Activated CD4-positive, alpha-beta T cell treated with anti-CD3 and anti-CD28 coated beads for 4 hours (primary cell): ENCODE measurements at places on chromosomes 16 and 17.

- no peak for DNase-seq
These were observed 11.0 kb upstream of the PHKG2 start for GRCh38 chr16:30736995-30737793.

DNA sequence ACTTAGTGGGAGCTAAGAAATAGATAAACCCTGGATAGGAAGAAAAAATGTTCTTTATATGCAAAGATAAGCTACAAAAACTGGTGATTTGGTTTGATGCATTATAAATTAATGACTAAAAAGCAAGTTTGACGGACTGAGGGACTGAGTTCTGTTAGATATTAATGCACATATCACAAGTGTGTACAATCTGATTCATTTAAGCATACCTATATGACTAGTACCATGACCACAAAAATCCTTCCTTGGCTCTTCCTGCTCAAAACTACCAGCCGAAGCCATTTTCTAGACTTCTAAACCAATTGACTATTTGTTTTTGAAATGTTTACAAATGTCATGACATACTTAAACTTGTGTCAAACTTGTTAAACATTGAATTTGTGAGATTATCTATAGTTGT is 374.5 kb upstream of the MON1B start:
- DNase-seq: no peak

GRCh38 chr16:4743226-4743878 is 9.0 kb downstream of the DNAAF8 start:
- DNase-seq: no peak

GRCh38 chr16:11211977-11212797 is 43.8 kb downstream of the SOCS1 start:
- DNase-seq: no peak

- DNase-seq: no peak
These were observed at the start of gene VWA3A for GRCh38 chr16:22092143-22092933. TSS of gene VWA3A (plus strand) at chr16:22092541. CDS start at chr16:22092638, 97 bp downstream.

- no peak for DNase-seq
These were observed 44.2 kb downstream of the NT5M start for GRCh38 chr17:17347234-17347955.

GRCh38 chr17:7880076-7880868 is 8.3 kb upstream of the CHD3 start:
- DNase-seq: no peak
